ENCODE measurements at places on chromosomes 13 and 19.

DNA sequence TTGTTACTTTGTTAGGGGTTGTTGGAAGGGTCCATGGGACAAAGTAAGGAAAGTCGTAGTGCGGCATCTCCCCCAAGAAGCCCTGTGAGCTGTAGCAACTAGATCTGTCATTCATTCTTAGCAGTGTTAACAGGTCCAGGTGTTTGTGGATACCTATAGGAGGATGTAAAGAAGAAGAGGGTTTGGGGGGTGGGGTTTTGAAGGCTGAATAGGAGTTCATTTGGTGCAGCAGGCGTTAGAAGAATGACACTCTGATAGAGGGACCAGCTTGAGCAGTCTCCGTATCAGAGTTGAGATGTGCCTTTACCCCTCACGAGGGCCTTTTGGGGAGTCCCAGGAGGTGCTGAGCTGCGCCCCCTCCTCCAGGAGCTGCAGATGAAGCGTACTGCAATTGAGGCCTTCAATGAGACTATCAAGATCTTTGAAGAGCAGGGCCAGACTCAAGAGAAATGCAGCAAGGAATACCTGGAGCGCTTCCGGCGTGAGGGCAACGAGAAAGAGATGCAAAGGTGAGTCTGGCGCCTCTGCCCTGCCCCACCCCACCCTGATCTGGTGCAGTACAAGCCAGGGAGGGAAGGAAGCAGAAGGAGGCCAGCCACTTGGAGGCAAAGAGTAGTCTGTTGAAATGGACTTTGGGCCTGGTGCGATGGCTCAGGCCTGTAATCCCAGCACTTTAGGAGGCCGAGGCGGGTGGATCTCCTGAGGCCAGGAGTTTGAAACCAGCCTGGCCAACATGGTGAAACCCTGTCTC is 7.6 kb upstream of the IFI30 start:
- no peak for DNase-seq

DNA sequence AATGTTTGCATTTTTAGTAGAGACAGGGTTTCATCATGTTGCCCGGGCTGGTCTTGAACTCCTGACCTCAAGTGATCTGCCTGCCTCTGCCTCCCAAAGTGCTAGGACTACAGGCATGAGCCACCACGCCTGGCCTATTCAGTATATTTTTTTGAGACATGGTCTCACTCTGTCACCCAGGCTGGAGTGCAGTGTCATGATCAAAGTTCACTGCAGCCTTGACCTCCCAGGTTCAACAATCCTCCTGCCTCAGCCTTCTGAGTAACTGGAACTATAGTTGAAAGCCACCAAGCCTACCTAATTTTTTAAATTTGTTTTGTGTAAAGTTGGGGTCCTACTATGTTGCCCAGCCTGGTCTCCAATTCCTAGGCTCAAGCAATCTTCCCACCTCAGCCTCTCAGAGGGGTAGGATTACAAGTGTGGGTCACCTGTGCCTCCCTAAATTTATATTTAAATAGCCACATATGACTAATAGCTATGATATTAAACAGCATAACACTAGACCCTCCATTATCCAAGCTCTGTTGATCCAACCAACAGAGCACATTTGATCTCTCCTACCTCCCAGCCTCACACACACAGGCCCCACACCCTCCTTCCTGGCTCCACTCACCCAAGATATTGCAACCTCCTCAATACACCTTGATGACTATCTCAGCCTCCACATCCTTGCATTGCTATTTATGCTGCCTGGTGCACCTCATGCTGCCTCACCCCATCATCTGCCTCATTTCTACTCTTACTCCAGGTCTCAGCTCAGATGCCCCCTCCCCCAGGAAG is 2.1 kb upstream of the CEACAM19 start:
- no peak for DNase-seq

DNA sequence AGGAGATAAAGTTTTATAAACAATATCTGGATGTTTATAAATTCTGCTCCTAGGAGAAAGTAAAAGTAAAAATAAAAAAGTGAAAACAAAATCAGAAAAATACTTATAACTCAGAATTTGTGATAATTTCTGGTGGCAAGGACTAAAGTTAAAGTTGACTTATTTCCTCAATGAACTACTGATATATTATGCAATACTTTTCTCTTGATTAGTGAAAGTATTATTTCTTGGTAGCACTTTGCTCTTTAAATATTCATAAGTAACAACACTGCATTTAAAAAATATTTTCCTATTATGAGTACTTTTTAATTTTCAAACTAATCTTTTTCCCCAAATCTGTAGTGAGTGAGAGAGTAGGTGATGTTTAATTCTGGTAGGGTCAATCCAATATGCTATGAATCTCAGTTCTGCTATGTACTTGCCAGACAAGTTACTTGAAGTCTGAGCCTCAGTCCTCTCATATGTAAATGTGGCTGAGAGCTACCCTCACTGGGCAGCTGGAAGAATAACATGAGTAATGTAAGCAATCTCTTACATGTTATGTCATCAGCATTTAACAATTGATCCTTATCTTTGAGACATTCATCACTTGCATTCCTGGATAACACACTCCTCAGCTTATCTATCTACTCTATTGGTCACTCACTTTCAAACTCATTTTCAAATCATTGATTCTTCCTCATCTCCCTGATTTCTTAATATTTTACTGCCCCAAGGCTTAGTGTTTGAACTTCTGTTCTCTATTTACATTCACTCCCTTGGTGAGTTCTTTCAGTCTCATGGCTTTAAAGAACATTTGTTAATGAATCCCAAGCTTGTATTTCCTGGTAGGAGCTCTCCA is 239.0 kb downstream of the RGCC start:
- DNase-seq: peak; percentile 28

DNA sequence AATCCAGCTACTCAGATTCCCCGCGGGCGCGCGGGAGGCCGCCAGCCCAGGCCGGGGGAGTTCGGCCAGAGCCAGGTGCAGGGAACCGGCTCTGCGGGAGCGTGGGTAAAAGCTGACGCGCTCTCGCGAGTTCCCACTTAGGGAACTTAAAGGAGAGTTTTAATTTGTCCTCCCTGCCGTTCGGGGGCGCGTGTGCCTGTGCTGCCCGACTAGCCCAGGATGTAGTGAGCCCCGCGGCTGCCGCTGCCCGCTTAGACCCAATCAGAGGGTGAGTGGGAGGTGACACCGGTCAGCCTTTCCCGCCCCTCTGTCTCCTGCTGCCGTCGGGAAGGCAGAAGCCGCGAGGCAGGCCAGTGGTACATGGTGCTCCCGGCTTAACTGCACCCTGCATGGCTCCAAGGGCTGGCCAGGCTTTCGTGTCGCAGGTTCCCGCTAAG is 36.0 kb upstream of the NEK3 start:
- DNase-seq: no peak

GRCh38 chr13:66491251-66491650 is 738.9 kb downstream of the PCDH9 start:
- DNase-seq: no peak

- no peak for DNase-seq
These were observed 116.0 kb downstream of the ZNF536 start for GRCh38 chr19:30488191-30488590.

GRCh38 chr19:28553764-28554163 is 659.2 kb downstream of the UQCRFS1 start:
- DNase-seq: no peak

GRCh38 chr19:4396949-4397783 is 3.2 kb downstream of the SH3GL1 start:
- DNase-seq: no peak

- peak; percentile 58 for DNase-seq
These were observed 48.6 kb upstream of the GTF3A start for GRCh38 chr13:27375686-27376326.

GRCh38 chr13:101941095-101941783 is 460.6 kb downstream of the FGF14 start:
- DNase-seq: peak; percentile 47

GRCh38 chr19:5145521-5146511 is 176.9 kb downstream of the KDM4B start:
- DNase-seq: no peak

GRCh38 chr19:11506101-11506555 is 489 bp upstream of the ZNF653 start:
- no peak for DNase-seq

Data from NAMALWA (cell line).